Right lung (tissue), 10 donors: ENCODE measurements at places on chromosomes 11 and 22. TPM values are rescaled to one million over a fixed set of nuclear protein-coding genes. Genes with fewer than 3 reads are reported as not detected.

DNA sequence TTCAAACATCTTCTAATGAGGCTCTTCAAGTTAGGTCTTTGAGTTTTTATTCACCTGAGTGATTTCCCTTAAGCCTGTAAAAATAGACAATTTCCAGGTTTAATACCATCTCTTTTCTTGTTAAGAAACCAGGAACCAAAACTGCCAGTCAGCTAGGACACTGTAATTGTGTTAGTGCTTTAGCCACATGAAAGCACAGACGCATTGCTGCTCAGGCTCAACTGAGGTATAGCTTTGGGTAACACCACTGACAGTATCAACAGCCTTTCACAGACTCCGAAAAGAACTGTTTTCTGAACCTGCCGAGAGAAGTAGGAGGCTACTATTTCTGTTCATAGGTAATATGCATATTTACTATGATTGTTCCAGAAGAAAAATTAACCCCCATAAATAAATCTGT is 768.7 kb downstream of the ETS1 start:
- DNase-seq, result no peak

- no peak for DNase-seq
Measured at GRCh38 chr11:72069787-72070251, 10.5 kb downstream of the NUMA1 start.

- no peak for DNase-seq
Measured at GRCh38 chr22:50298937-50299784, 8.3 kb downstream of the PLXNB2 start.

DNA sequence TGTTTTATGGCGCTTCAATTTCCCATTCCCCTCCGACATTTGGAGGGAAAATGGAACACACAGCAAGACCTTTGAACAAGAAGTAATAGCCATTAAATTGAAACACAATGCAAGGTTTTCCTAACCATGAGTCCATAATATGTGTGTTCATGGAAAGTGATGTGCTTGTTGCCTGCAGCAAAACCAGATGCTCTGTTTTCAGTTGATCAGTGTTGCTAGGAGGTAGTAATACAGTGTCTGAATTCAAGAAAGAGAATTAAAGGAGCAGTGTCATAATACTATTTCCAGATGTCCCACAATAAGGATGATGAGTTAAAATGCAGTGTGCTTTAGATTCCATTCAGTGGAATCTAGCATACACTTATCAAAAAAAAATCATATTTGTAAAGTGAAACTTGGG is 637.4 kb upstream of the API5 start:
- no peak for DNase-seq

DNA sequence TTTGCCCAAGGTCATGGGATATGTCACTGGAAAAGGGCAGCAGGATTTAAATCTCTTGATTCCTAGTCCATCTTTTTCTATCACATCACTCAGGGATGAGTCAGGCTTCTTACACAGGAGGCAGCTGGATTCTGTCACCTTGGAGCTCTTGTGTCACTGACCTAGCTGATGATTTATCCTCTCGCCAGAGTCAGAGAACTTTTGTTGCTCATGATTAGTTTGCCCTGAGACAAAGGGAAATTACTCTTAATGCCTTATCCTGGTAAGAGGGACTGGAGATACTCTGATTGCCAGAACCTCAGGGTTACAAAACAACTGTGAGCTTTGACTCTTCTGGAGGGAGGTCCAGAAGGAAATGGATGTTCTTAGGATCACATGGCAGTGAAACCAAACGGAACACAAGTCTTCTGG is 10.1 kb downstream of the COA4 start:
- DNase-seq, result no peak

DNA sequence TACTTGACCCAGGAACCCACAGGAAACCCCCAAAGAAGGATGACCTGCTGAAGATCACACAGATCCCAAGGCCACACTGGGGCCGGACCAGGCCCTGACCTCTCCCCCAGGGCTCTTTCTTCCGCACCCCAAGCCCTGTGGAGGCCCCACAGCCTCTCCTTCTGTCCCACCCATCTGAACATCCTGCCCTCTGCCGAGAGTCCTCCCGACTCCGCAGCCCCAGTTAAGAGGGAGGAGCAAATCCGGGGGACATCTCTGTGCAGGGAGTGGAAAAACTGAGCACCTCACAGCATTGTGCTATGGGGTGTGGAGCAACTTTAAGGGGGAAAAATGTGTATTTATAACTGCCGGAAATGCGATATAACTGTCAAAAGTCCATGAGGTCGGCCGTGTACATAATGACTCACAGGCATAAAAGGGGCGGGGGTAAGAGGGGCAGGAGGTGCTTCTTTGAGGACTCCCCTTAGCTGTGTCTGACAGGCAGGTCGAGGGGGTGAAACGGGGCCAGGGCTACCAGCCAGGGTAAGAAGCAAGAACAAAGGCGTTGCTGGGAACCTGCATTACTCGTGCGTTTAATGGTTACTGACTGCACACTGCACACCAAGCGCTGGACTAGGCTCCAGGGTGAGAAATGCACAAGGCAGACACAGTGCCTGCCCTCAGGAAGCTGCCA is 57.2 kb downstream of the WNT11 start:
- no peak for DNase-seq

The PVALB gene
- not detected for polyA plus RNA-seq

The C11orf87 gene
- polyA plus RNA-seq, result 0.03 TPM

The KRTAP5-1 gene
- not detected for polyA plus RNA-seq
